Transverse colon (tissue), 4 donors: ENCODE measurements at places on chromosomes 1 and 21. TPM values are rescaled to one million over a fixed set of nuclear protein-coding genes. Genes with fewer than 3 reads are reported as not detected.

Gene C1orf94
- not detected for total RNA-seq

Gene RIIAD1
- not detected for total RNA-seq

DNA sequence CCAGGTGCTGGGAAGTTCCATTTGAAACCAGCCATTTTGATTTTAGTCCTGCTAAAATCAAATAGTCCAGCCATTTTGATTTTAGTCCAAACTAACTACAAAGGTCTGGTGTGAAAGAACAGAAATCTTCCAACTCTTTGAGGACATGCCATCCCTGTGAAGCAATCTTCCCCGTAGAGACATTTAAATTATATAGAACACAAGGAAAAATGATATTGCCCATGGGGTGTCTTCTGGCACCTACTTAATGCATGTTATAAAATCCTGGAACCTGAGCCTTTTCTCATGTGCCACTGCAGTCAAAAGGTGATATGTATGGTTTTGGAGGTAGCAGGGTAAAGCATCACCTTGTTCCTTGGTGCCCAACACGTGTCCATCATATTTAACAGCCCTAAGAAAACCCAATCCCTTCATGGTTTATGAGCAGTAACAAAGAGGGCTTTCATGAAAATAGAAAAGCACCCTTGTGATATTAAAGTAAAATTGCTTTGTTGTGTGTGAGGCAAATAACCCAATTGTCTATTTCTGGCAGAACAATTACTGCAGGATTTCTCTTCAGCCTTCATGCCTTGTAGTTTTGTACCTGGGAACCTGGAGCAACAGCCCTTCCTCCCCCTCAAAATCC lies 26.3 kb downstream of the ANGPTL7 start:
- DNase-seq = no peak

DNA sequence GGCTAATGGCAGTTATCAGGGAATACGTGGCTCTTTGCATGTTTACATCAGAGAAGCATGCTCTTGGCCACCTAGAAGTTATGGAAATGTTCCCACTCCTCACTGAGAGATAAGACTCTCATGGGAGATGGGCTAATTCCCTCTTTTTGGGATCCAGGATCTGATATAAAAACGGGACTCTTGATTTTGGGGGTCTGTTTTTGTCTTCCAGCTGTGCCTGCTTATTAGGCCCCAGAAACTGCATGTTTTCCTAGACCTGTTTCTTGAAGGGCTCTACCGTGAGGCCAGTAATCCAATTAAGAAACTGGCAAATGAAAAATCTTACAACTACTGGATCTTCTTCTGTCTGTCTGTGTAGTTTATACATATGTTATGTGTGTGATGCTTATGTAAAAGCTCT lies 47.0 kb upstream of the PTCH2 start:
- DNase-seq = no peak

GRCh38 chr1:53683986-53684740 lies 54.8 kb downstream of the GLIS1 start:
- DNase-seq = no peak

- no peak for DNase-seq
Measured at GRCh38 chr1:65176591-65176990, 28.6 kb downstream of the AK4 start.

Gene TPTE
- not detected for total RNA-seq

DNA sequence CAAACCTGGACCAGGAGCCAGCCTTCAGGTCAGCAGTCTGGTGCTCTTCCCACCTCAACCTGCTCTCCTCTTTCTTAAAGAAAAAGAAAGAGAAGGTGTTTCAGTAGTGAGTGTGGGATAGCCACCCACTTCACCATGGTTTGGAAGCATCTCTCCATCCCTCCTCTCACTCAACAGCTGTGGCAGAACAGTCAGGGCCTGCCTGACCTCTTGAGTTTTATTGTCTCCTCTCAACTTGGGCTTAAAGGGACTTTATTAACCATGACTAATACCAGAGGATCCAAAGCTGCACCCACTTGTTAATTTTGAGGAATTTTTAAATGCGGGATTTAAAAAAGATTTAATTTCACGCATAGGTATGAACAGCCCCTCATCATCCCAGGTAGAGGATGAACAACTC lies 570 bp upstream of the VASH2 start:
- no peak for DNase-seq

DNA sequence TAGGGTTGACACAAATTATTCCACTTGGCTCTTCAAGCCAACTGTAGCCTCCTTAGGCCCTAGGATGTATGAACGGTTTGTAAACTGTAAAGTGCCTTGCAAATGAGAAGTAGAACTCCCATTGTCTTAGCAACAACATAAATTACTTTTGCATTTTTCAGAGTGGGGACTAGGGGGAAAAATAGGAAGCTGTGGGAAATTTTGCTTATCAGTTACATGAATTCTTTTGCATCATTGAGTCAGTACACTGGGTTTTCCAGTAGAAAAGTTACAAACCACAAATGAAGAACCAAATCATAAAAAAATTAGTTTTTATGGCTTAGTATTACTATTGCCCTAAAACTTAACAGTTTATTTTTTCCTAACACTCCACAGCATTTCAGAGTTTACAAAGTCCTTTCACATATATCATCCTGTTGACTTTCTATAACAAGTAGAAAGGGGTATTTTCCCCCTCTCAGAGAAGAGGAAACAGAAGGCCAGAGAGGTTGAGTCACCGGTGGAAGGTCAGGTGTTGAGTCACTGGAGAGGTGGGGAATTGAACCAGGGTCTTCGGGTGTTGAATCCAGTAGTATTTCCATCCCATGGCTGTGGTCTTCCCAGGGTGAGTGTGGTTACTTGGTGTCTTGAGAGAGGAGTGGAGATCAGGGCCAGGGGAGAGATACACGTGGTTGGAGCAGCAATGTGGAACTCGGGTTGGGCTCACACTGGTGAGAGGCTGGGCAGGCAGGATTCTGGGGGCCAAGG lies 71.9 kb upstream of the USP24 start:
- no peak for DNase-seq

Gene KRTAP6-2
- not detected for total RNA-seq

DNA sequence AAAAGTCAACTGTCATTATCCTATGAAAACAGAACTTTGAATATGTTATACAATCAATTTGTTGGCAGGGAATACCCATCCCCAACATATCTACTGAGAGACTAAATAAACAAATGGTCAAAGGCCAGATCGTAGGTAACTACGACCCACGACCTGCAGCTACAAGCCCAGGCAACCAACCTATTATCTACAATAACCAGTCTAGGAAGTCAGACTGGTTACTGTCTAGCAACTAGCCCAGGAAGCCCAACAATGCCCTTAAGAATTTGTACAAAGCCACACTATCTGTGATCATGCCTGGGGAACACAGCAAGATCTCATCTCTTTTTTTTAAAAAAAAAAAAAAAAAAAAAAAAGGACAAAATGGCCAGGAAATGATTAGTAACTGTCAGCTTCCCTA lies 58.7 kb downstream of the SMYD3 start:
- no peak for DNase-seq

Gene TRIM17
- not detected for total RNA-seq

Gene BRINP3
- 5.0 TPM for total RNA-seq

- DNase-seq = no peak
Measured at GRCh38 chr21:16536643-16537434, 807.1 kb downstream of the USP25 start.

DNA sequence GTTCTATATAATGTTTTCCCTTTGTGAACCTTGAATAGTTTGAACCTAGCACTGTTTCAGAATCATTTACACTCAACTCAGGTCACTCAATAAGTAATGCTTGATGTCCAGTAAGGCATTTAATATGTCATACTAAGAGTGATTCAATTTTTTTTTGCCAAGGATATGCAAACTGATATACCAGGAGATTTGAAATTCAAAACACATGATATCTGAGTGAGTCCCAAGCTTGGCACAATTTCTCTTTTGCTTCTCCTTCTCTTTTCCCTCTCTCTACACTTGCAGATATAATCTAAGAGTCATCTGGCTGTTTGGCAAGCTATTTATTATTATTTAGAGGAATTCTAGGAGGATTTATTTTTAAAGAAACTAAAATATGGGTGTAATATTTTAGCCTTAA lies 61.6 kb upstream of the SPAG17 start:
- no peak for DNase-seq

DNA sequence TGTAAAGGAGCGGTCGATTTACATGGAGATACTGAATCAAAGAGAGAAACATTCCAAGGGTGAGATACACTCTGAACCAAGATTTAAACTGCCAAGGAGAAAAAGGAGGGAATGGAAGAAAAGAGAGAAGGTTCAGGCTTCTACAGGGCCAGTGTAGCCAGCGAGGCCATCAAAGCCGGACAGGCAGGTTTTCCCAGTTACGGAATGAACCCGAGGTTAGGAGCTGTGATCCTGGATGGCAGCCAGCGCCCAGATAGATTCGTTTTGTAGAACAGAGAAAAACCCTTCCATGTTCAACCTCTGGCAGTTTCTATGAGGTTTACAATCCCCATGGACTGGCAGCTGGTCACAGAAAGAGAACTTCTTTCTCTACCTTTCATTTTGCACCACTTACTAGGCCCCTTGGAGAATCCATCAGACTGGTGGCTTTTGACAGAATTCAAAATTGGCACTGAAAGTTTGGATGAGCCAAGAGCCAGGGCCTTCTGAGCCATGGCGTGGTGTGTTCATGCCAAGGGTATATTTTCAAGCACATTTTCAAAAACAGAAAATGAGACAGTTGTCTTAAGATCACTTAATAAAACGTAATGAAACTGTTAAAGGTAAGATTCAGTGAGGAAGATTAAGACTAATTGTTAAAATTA lies 171.5 kb downstream of the RUNX1 start:
- DNase-seq = peak; percentile 92

DNA sequence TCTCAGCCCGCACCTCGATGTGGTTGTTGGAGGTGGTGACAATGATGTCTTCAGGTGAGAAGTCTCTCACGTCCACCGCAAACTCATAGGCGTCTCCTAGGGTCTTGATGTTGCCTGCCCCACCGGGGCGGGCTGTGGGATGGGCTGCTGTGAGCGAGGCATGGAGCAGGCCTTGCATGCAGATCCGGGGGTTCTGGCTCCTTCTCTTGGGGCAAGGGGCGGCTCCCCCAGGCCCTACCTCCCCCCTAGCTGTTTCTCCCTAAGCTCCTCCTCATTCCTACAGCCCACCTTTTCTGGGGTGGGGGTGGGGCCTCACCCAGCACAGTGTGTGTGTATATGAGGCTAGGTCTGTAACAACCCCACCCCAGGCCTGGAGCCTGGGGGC lies 775 bp downstream of the HSPB7 start:
- DNase-seq = no peak

GRCh38 chr1:198829944-198830343 lies 191.1 kb downstream of the PTPRC start:
- DNase-seq = no peak

Gene REN
- not detected for total RNA-seq

DNA sequence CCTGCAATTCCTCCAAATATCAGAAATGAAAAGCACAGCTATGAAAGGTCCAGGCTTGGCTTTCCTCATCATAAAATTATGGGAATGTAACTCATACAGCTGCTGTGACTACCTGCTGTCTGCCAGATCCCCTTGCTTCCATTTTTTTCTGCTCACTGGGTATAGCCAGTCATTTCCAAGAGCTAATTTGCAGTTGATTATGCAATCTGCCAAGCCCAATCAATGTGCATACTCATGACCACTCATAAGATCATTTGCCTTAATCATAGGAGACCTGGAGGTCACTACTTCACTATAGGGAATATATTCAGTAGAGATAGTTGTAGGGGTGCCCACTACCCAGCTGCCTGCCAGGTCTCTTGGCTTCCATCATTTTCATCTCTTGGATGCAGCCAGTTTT lies 417.7 kb upstream of the ZRANB2 start:
- no peak for DNase-seq

Gene PLOD1
- total RNA-seq = 28.8 TPM

Gene NGF
- not detected for total RNA-seq

DNA sequence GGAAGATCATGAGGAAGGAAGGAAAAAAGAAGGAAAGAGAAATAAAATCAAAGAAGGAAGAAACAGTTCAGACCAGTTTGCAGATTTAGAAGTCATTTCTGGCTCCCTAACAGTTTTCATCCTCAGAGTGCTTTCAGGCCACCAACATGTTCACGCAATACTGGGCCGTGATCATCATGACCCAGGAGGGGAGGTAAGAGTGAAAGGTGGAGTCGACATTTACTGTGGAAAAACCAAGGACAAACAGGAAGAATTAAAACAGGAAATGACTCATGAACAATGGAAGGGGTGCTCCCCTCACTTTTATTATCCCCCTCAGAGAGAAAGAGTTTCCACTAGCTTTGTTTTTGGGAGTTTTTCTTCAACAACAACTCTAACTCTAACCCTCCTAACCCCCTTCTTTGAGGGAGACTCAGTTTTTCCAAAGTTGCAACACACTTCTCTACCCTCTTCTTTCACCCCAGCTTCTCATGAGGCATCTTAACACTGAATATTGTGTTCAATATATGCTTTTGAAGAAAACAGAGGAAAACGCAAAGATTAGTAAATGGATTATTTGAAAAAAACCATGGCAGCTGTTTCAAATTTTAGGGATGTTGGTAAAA lies 60.4 kb downstream of the VANGL2 start:
- no peak for DNase-seq

- DNase-seq = no peak
Measured at GRCh38 chr1:17140279-17140678, 21.0 kb upstream of the PADI2 start.

DNA sequence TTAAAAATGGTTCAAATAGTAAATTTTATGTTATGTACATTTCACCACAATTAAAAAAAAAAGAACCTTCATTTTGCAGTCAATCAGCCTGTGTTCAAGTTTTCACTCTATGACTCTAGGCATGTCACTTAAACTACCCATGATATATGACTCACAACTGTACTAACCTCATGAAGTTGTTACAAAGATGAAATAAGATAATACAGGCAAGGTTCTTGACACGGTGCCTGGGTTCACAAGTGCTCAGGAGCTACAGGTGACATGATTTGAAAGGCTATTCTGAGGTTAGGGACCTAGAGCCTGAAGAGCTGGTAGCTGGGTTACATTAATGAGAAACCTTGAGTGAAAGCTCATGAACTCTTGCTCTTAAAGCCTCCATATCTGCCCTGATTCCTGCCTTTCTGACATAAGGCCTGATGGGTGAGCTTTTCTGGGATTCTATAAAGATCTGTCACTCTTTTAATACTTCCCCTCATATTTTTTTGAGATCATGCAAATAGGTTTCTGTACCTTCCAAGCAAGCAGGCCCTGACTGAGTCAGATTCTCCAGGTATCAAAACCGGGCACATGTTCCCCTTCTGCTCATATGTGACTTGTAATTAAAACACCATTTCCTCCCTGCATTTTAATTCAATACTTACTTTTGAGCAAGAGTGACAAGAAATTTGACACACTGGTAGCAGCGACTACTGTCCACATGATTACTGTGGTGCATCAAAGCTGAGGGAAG lies 34.0 kb downstream of the PCSK9 start:
- no peak for DNase-seq
